Chondrocyte (in vitro differentiated cells): ENCODE measurements at places on chromosomes 16 and 17. TPM values are rescaled to one million over a fixed set of nuclear protein-coding genes. Genes with fewer than 3 reads are reported as not detected.

The ODAD4 gene
- total RNA-seq: 0.70 to 0.99 TPM (median 0.77 TPM) in 3 replicates

The ZSCAN10 gene
- not detected in 3 replicates for total RNA-seq

The EEF2KMT gene
- 8.7 to 11.9 TPM (median 10.7 TPM) in 3 replicates for total RNA-seq

The RGS11 gene
- 20.3 to 23.2 TPM (median 21.0 TPM) in 3 replicates for total RNA-seq
